ENCODE measurements at places on chromosomes 11 and 22.

- DNase-seq: no peak
Observed at GRCh38 chr11:12941671-12942070, 67.4 kb upstream of the RASSF10 start.

GRCh38 chr11:113461639-113462038 lies 13.6 kb downstream of the DRD2 start:
- DNase-seq: no peak

DNA sequence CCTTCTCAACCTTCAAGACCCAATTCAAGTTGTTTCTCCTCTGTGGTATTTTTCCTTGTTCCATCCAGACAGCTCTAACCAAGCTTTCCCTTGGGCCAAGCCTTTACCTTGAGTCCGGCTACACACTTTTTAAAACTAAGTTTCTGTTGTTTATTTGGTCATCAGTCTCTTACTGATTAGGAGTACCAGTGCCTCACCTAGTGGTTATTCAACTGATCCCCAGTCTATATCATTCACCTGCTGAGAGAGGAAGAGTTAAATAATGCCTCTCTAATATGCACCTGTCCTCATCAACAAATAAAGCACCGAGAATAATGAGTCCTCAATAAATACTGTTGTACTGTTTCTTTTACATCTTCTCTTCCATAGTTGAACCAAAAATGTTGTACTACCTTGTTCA lies 160.8 kb downstream of the MSANTD4 start:
- no peak for DNase-seq

GRCh38 chr11:8297781-8298440 lies 34.2 kb upstream of the LMO1 start:
- DNase-seq: no peak

GRCh38 chr11:42036201-42036600 lies 576.7 kb upstream of the LRRC4C start:
- no peak for DNase-seq
